Fibroblast of lung (primary cell): ENCODE measurements at places on chromosomes 5 and 9. TPM values are rescaled to one million over a fixed set of nuclear protein-coding genes. Genes with fewer than 3 reads are reported as not detected.
A peak's percentile ranks its signal among the peaks of the same experiment; 100 is the strongest.

Gene SNCB
- 0.22 and 2.3 TPM in 2 replicates for polyA plus RNA-seq

Gene PAIP1
- polyA plus RNA-seq, result 101 and 120 TPM in 2 replicates

Gene BARHL1
- not detected in 2 replicates for polyA plus RNA-seq

Gene DRD1
- 0.19 and 1.5 TPM in 2 replicates for polyA plus RNA-seq

Gene PCDHGB7
- 11.3 and 15.3 TPM in 2 replicates for polyA plus RNA-seq

Gene CHSY3
- polyA plus RNA-seq, result 0.51 and 0.76 TPM in 2 replicates

Gene OTP
- not detected in 2 replicates for polyA plus RNA-seq

GRCh38 chr5:169873642-169874041, 106.7 kb downstream of the INSYN2B start:
- DNase-seq, result peak; percentile 72
- no peak overlapping the region for H3K27ac ChIP-seq
- no peaks in the 10 kb centered on the region for H3K36me3 ChIP-seq
- H3K4me1 ChIP-seq, result no peaks in the 10 kb centered on the region
- H3K4me3 ChIP-seq, result no peak overlapping the region

GRCh38 chr9:6969805-6970204, 212.0 kb downstream of the KDM4C start:
- no peak overlapping the region for H3K4me3 ChIP-seq
- no peaks in the 10 kb centered on the region for H3K4me1 ChIP-seq
- no peak for DNase-seq
- H3K27me3 ChIP-seq, result no peaks in the 10 kb centered on the region
- no peaks in the 10 kb centered on the region for H3K36me3 ChIP-seq

DNA sequence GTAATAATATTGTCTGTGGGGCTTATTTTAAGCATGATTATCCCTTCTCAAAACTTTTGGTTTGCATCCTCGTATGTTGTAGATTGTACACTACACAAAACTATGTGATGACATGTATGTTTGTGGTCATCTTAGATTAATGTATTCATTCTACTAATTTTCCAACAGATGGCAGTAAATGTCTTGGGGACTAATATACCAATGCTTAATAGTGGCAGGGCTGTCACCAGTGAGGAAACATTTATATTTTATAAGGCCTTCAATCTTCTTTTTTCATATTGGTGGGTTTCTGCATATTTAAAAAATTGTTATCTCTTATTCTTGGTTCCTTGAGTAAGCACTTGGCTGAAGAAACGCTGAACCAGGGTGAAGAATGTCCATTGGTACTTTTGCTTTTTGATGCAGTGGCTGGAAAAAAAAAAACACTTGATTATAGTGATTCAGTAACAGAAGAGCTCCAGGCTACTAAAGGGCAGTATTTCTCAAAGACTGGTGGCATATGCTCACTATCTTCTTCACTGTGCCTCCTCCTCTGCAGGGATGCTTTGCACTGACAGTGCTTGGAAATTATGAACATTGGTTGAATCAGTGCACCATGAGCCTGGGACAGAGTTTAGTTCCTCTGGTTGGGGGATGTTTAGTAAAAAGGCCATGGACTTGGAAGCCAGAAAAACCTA, 530.3 kb downstream of the RASEF start:
- H3K27ac ChIP-seq, result no peak overlapping the region
- peak; percentile 39 for DNase-seq
- H3K36me3 ChIP-seq, result no peaks in the 10 kb centered on the region
- no peaks in the 10 kb centered on the region for H3K4me1 ChIP-seq

DNA sequence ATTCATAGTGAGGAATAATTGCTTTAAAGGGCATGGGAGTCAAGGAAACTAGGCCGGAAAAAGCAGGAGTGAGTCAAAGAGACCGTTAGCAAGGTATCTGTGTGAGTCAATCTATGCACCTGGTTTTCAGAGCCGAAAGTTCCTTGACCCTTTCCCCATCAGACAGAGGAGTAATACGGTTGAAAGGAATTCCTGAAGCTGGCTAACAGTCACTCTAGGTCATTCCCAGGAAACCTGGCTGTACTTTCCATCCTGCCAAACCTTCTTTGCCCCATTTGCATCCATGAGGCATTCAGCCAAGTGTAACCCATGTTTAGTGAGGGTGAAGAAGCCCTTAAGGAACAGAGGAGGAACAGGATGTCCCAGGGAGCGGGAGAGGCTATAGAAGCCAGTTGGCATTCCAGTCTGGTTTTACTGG, 16.2 kb downstream of the RBM18 start:
- peaks cover 5% of the 10 kb centered on the region for H3K36me3 ChIP-seq
- no peak overlapping the region for H3K27ac ChIP-seq
- no peaks in the 10 kb centered on the region for H3K27me3 ChIP-seq
- no peaks in the 10 kb centered on the region for H3K4me1 ChIP-seq
